H7 (cell line): ENCODE measurements at places on chromosomes 1 and 21. TPM values are rescaled to one million over a fixed set of nuclear protein-coding genes. Genes with fewer than 3 reads are reported as not detected.

SLC30A1 gene
- 9.1 and 12.4 TPM in 2 replicates for total RNA-seq

NPHS2 gene
- total RNA-seq = not detected in 2 replicates

NCAM2 gene
- 0.30 and 0.48 TPM in 2 replicates for total RNA-seq

C1QA gene
- total RNA-seq = not detected in 2 replicates

FAM89A gene
- 8.0 and 25.6 TPM in 2 replicates for total RNA-seq

VTCN1 gene
- total RNA-seq = not detected in 2 replicates

KCNJ9 gene
- total RNA-seq = 0.07 TPM in 1 of 2 replicates, not detected in the other

FAM167B gene
- total RNA-seq = 3.1 and 4.1 TPM in 2 replicates

HDAC1 gene
- 133 and 151 TPM in 2 replicates for total RNA-seq

BRDT gene
- 0.07 and 0.31 TPM in 2 replicates for total RNA-seq

FCRL6 gene
- total RNA-seq = not detected in 2 replicates

EDARADD gene
- total RNA-seq = 1.3 and 2.1 TPM in 2 replicates

LRRC3 gene
- total RNA-seq = 3.8 and 4.6 TPM in 2 replicates

RHD gene
- 0.10 and 0.30 TPM in 2 replicates for total RNA-seq

ATPAF1 gene
- 105 and 112 TPM in 2 replicates for total RNA-seq

HSD11B1 gene
- not detected in 2 replicates for total RNA-seq

KRTAP8-1 gene
- not detected in 2 replicates for total RNA-seq
